ENCODE measurements at places on chromosomes 3 and 15.
A peak's percentile ranks its signal among the peaks of the same experiment; 100 is the strongest.

- DNase-seq: peak; percentile 68
These were observed 156.2 kb upstream of the IQSEC1 start for GRCh38 chr3:13229273-13229949.

DNA sequence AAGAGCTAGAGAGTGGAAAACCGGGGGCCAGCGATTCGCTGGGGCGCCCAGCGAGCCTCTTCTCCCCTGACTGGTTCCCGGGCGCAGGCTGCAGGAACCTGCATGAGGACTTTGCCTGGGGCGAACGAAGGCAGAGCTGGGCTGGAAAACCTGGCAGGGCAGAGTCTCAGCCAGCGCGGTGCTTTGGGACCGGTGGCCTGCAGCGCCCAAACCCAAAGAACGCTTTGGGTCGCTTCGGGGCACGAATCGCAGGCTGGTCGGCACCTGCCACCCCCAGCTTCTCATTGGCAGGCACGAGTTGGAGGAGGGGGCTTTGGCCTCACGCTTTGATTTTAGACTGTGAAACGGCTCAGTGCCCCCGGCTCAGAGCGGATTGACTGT, 3.0 kb downstream of the ONECUT1 start:
- DNase-seq: no peak

- DNase-seq: peak; percentile 29
These were observed 90.2 kb upstream of the KLF13 start for GRCh38 chr15:31236184-31237042.

DNA sequence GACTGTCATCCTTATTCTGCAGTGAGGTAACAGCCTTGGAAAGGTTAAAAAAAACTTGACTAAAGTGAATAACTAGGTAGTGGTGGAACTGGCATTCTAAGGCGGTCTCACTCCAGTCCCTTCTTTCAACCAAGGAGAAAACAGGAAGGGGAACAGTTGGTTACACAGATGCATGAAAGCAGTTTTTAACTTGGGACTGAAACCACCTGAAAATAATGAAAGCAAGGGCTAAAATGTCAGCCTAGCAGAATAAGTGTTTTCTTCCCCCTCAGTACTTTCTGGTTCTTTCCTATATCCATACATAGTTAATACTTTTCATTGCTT, 748 bp upstream of the AVEN start:
- no peak for DNase-seq

- no peak for DNase-seq
These were observed 21.4 kb downstream of the HRG start for GRCh38 chr3:186687120-186687651.

GRCh38 chr15:98967916-98968315, 39.7 kb downstream of the PGPEP1L start:
- DNase-seq: no peak

DNA sequence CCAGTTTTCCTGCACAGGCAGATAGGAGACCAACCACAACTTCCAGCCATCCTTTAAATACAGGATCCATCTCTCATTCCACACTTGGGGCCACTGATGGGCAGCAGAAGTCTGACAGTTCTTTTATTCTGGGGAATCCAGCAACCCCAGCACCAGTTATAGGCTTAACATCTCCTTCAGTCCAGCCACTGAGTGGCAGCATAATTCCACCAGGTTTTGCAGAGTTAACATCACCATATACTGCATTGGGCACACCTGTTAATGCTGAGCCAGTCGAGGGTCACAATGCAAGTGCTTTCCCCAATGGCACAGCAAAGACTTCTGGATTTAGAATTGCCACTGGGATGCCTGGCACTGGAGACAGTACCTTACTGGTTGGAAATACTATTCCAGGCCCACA, 2.9 kb downstream of the NPAP1 start:
- DNase-seq: no peak

- DNase-seq: no peak
These were observed 118.1 kb downstream of the FBLN2 start for GRCh38 chr3:13666781-13667709.

GRCh38 chr3:59106085-59106648, 56.3 kb upstream of the CFAP20DC start:
- DNase-seq: no peak

- no peak for DNase-seq
These were observed 17.1 kb upstream of the LZTFL1 start for GRCh38 chr3:45858809-45859543.

DNA sequence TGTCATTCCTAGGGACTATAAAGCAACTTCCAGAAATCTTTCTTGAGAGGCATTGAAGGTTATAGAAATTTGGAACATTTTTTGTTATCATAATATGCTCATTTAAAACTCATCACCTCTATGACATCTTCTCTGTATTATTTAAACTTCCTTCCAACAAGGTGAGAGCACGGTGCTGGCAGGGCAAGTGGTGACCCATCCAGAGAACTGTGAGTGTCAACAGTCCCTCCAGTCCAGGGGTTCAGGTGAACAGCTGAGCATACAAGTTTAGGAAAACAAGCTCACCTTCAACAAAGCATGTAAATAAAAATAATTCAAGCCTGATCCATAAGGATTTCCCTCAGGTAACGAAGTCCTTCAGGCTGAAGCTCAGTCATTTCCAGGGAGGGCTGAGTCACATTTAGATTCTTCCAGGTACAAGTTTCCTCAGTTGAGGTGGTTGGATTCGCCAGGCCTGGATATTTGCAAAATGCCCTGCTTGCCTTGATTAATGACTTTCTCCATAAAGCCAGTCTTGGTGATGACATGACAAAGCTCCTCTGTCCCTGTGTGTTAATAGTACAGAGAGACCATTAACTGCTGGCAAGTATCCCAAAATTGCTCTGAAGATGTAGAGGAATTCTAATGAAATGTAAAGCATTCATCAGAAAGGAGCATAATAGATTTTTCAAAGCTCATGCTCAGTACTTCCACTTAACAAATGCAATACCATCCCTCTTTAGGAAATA, 263.6 kb upstream of the GADL1 start:
- DNase-seq: no peak

- no peak for DNase-seq
These were observed 281.9 kb downstream of the SHOX2 start for GRCh38 chr3:157824281-157824680.

- DNase-seq: no peak
These were observed 216.9 kb downstream of the ZBTB20 start for GRCh38 chr3:114929971-114930732.

DNA sequence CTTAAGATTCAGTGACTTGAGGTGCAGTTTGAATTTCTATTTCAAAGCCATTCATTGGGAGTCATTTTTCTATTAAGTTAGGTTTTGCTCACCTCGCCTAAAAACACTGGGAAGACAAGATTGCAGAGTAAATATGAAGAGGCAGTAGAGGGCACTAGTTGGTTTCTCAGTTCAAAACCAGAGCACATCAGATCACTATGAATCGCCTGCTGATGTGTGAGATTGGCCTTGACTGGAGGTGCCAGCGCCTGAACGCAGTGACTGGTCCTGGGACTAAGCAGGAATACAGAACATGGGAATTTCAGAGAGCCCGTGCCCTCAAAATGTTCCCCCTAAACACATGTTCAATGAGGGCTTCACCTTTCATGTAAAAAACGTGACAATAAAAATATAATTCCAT, 229.0 kb downstream of the ITPR1 start:
- DNase-seq: peak; percentile 48

- DNase-seq: no peak
These were observed 149.1 kb downstream of the SEMA6D start for GRCh38 chr15:47866446-47866845.

GRCh38 chr3:150469931-150470740, 62.0 kb downstream of the TSC22D2 start:
- DNase-seq: peak; percentile 63

- DNase-seq: no peak
These were observed 9.8 kb upstream of the SLC25A36 start for GRCh38 chr3:140931801-140932200.

GRCh38 chr3:124878561-124879336, 8.4 kb downstream of the ITGB5 start:
- peak; percentile 97 for DNase-seq

DNA sequence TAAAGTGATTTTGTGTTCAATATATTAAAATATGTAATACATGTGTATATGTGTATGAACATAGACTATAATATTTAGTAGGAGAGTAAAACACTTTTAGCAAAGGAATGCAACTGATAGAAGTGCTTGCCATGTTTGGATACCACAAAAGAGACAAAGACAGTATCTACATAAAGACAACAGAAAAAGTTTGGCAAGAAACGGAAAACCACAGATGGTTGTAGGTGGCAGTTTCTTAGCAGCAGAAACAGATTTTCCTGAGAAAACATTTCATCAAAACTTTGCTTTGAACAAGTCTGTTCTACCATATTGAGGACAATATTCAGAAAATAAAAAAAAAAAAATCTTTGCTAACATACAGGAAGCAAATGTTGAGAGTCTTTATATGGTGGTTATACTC, 1560.4 kb upstream of the GBE1 start:
- no peak for DNase-seq

DNA sequence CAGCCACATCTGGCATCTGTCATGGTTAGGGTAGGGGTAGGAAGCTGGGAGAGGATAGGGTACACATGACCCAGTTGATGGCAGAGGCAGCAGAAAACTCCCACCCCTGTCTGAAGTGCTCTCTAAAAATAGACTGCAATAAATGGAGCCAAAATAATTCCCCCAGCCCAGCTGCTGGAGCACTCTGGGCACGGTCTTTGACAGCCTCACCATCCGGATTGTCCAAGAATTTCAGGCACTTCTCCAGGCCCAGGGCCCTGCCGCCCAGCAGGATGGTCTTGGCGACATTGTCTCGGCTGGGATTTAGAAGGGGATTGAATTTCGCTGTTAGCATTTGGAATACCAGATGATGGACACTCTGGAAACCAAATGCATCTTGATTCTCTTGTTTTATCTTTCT, 103.7 kb downstream of the IQSEC1 start:
- no peak for DNase-seq

DNA sequence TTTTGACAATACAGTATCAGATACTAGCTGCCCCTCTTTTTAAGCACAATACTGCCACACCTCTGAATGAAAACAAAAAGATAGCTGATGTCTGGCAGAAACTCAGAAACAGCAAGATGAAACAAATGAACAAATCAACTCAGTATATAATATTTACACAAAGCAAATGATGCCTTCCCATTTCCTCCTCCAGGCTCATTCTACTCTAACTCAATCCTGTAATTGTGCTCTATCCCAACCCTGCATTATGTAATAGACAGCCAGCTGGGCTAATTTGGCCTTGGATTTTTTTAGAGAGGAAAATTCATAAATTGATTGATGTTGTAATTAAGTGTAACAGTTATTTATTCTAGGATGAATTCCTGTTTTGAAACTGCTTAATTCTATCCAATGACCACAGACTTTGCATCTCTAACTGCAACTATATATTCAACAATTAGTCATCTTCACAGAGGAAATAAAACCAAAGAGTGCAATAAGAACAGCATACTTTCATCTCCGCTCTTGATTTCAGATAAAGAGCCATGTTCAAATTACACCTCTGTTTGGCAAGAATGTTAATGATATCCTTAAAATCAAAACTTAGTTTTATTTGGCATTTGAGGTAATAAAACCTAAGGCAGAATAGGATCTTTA, 6.1 kb downstream of the ATG3 start:
- DNase-seq: no peak

DNA sequence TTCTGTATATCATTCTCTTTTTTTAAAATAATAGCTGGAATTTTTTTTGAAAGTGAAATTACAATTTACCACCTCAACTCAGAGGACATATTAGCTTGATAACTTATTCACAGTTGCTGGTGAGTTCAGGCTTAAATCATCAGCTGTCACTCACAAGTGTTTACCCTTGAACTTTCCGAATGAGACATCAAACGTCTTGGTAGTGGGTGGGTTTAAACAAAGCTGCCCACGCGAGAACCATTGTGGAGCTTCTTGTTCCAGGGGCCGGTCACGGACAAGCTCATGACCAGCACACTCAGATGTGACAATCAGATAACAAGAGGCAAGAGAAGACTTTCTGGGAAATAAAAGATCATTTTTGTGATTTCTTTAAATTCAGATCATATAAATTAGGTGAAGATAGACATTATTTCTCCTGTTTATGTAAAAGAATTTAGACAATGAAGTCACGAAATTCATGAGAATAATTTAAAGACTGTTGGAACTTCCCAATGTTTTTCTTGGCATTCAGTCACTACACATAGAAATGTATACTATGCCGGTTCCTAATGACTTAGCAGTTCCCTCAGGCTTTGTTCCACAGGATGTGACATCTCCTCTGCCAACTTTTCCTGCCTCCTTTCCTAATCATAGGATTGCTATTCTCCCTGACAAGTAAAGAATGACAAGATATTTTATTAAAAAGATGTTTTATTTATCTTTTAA, 29.3 kb downstream of the BTD start:
- DNase-seq: peak; percentile 30

- DNase-seq: no peak
These were observed 387.0 kb upstream of the CBLB start for GRCh38 chr3:106255870-106256248.

DNA sequence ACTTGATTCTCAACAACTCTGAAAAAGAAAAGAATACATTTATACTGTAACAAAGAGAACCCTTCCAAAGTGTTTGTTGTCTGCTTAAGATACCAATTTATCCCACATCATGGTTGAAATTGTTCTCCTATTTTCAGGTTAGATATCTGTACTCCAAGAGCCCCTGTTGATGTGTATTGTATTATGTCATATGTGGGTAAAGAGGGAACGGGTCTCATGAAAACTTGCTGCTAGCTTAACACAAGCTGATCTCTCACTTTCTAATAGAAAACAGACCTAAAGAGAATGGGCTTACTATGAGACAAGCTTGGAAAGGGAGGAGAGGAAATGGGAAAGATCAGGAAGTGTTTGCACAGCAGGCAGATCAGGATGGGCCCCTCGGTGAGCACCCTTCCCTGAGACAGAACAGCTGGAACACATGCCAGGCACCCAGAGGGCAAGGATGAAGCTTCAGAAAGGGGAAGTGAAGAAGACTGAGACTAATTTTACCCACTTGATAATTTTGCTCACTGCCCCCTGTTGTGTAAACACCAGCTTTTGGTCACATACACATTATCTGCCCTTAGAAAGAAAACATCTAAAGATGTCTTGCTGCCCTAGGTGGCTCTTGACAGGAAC, 747.9 kb upstream of the CCDC54 start:
- DNase-seq: no peak

GRCh38 chr3:161950318-161950868, 453.8 kb downstream of the OTOL1 start:
- no peak for DNase-seq

DNA sequence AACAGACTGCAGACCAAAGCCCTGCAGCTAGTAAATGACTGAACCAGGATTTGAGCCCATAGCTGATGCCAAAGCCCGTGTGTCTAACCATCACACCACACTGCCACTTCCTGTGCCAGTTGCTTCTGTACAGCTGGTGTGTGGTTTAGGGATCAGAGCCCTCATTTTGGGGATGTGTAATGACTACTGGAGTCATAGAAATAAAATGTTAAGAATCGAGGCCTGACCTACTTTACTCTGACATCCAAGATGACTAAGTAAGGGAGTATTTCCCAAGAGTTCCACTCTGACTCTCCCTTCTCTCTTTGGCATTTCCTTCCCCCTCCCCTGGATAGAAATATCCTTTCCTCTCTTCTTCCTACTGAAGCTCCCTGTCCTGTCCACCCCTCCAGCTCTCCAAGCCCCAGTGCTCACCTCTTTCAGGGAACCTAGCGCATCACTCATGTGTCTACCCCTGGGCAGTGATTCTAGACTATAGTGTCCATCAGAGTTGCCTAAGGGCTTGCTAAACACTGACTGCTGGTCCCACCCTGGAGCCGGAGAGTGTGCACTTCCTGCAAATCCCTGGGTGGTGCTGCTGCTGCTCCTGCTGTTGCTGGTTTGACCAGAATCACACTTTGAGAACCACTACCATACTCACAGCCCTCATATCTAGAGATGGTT, 53.8 kb downstream of the MGLL start:
- peak; percentile 97 for DNase-seq
